ENCODE measurements at places on chromosomes 11 and 22.
A peak's percentile ranks its signal among the peaks of the same experiment; 100 is the strongest.

GRCh38 chr11:20739577-20739976 lies 70.2 kb downstream of the NELL1 start:
- DNase-seq: no peak

DNA sequence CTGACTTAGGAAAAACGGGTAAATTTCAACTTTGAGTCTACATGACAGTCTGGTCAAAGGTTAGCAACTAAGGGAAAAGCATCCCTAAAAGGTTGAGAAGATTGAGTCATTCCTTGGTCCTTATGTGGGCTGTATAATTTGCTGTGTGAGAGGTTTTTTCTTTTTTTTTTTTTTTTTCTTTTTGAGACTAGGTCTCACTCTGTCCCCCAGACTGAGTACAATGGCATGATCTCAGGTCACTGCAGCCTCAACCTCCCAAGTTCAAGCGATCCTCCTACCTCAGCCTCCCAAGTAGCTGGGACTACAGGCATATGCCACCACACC lies 101.4 kb downstream of the MRTFA start:
- DNase-seq: no peak

GRCh38 chr11:40027720-40028119 lies 1431.7 kb downstream of the LRRC4C start:
- DNase-seq: no peak

DNA sequence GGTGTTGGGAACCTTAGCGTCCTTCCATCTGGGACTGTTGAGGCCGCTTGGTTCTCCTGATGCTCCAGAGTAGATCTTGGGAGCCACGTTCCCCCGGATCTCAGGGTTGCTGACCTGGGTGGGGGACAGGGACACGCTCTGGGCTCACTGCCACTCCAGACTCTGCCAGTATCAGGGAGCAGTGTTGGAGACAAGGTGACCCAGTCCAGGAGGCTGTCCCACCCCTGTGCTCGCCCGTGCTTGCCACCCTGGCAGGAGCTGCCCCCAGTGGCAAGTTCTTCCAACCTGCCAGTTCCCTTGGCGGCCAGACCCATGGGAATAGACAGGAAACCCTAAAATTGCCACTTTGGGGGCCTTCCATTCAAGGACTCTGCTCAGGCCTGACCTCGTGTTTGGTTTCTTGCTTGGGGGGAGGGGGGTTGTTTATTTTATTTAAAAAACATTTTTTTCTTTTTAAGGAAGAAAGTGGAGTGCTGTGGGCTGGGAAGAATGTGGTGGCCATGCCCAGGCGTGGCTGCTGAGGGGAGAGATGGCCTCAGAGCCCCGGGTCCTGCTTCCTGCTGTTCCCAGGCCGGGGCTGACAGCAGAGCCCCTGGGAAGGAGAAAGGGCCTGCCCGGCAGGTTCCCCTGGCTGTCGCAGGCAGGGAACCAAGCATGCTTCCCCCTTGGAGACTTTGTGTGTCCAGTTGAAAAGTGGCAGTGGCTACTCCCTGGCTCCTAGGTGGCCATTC lies 7.2 kb downstream of the GRK2 start:
- no peak for DNase-seq

DNA sequence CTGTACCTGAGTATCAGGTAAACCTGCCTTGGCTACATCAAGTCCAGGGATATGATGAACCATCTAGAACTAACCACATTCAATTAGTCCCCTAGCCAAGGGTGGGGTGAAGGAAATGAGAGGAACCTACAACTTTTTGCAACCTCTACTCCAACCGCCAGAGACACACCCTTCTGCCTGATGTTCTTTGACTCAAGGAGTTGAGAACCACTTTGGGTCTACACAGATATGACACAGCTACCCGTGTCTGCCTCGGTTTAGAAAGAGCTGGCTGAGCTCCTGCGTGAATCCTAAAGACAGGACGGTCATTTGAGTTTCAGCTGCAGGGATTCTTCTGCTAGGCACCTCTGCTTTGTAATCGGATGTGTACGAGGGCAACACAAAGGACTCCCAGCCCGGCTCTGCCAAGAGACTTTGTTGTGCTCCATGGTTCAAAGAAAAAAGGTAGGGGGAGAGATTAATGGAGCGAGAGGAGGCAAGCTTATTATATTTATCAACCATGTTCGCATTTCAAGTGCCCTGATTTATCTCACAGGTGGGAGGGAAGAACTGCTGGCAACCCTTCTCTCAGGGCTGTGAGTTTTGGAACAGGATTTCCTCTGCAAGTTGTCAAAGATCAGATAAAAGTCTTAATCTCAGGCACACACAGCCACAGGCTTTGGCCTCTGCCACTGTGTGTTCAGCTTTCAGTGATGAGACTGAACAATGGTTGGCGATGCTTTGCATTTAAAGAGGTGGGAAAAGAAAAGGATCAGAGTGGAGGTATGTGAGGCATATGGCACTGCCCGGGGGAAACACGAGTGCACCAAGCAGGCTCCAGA lies 35.1 kb downstream of the FLI1 start:
- no peak for DNase-seq

- DNase-seq: peak; percentile 49
Measured at GRCh38 chr11:108592591-108593213, 866 bp downstream of the EXPH5 start.

DNA sequence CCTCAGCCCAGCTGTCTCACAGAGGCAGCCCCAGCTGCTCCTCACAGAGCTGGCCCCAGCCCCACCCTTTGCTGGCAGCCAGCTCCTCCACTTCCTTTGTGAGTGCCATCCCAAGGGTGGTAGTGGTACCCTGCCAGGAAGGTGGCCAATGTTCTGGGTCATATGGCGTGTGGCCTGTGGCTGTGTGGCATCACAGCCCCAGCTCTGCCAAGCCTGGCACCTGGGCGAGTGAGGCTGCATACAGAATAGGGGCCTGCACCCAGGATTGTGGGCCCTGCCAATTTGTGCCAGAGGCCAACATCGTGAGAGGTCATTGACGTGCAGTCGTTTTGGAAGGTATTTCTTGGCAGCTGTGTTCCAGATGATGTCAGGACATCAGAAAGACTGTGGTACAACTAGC lies 10.7 kb downstream of the TUB start:
- DNase-seq: no peak

GRCh38 chr11:73184953-73185671 lies 33.0 kb upstream of the P2RY2 start:
- peak; percentile 14 for DNase-seq

DNA sequence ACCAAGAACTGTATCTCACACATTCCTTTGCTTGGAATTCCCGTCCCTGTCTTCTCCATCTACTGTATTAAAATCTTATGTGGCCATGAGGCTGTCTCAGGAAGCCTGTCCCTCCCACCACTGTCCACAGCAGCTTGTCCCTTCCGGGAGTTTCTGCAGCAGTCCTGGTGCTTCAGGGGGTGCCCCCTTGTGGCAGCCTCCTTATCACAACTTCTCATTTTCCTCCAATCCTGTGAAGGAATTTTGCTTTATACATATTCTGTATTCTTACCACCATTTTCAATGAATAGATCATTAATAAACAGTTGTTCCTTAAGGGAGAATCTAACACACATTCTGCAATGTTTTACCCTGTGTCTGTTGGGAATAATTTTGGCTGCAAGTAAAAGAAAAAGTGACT lies 220.4 kb upstream of the RAG2 start:
- no peak for DNase-seq

GRCh38 chr11:44746894-44747293 lies 20.1 kb downstream of the TSPAN18 start:
- DNase-seq: no peak

- no peak for DNase-seq
Measured at GRCh38 chr11:77661670-77662069, 24.1 kb upstream of the CLNS1A start.

- no peak for DNase-seq
Measured at GRCh38 chr11:76166314-76166713, 40.0 kb downstream of the WNT11 start.

- no peak for DNase-seq
Measured at GRCh38 chr11:18309691-18310090, 12.2 kb downstream of the HPS5 start.

- no peak for DNase-seq
Measured at GRCh38 chr11:98561877-98562395, 458.8 kb upstream of the CNTN5 start.

DNA sequence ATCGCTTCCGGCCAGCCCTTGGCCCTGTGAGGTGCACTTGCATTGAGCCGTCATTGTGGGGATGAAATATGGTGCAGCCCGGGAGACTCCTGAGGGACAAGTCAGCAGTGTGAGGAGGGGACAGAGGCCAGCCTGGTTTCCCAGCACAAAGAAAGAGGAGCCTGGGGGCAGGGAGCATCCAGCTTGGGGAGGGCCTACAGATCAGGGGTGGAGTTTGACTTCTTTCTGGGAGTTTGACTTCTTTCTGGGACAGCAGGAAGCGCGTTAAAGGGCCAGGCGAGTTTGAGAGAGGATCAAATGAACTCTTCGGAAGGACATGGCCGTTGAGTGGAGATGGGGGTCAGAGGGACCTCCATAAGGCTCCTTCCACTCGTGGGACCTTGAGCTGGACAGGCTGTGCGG lies 91.9 kb downstream of the LRRC32 start:
- DNase-seq: no peak

- no peak for DNase-seq
Measured at GRCh38 chr11:32529994-32530588, 53.5 kb upstream of the EIF3M start.

DNA sequence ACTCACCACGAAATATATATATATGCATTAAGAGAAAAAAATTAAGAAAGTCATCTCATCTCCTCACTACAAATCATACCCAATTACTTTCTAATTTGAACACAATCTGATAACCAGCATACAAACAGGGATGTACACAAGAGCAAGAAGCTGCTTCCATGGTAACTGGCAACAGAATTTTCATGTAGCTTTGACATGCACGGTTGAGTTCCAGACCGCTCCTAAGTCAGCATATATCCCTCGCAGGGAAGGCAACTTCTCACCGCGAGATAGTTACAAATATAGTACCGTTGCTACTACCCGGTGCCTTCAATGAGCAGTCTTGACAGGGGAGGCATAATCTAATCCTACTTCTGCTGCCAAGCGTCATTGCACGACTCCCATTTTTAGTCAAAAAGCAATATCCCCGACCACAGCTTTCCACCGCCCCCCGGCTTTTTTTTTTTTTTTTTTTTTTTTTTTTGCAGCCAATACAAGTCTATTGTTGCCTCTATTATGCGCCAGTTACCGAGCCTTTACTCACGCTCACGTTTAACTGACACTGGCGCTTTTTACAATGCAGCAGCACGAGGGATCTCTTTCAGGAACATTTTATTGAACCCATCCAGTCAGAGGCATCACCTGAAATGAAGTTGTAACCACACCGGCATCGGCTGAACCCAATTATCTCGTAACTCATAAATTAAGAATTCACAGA lies 2.2 kb downstream of the CADM1 start:
- DNase-seq: no peak

GRCh38 chr22:50605002-50605612 lies 4.5 kb downstream of the MAPK8IP2 start:
- DNase-seq: no peak

DNA sequence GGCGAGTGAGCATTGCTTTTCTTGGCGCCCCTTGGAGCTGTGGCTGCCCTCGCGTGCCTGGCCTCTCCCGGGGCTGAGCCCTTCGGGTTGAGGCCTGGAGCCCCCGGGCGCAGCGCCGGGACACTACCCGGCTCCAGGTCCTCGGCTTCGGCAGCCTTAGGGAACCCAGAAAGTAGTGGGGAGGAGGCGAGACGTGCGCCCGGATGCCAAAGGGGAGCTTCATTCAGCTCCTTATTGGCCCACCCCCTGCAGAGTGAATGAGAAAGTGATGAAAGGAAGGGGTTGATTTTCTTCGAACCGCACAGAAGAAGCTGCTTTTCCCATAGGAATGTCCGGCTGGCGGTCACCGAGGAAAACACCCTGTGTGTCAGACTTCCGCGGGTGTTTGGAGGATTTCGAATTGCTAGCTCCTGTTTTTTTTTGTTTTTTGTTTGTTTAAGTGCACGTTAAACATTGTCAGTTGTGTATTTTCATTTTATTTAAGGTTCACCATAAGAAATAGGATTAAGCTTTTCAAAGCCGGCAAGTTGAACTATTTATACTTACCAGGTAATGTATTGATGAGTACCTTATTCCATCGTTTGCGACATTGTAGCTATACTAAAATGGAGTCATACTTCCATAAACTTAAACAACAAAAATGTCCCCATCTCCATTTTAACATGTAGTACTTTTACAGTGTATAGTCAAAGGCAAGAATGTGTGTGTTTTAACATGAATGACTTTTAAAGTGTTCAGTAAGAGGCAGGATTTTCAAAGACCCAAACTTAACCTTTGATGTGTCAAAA lies 841 bp upstream of the EIF4G2 start:
- peak; percentile 22 for DNase-seq
